Caco-2 (cell line): ENCODE measurements at places on chromosomes 3 and 15.

DNA sequence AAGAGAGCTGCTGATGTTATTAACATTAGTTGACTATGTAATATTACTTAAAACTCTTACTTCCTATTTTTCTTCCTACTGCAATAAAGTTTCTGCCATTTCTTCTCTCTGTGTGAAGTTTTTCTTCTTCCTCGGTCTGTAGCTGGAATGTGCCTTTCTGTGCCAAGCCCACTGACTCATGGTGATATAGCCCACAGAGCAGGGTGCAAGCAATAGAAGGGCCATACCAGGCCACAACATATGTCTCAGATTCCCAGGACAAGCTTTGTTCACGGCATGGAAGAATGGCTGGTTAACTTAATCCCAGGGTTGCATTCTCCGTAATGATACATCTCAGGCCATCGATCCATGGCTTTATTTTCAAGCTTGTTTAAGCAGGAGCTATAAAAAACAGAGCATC, 815.3 kb downstream of the TUSC7 start:
- DNase-seq, result no peak

- no peak for DNase-seq
Observed at GRCh38 chr15:71455107-71455506, 339.8 kb downstream of the THSD4 start.

DNA sequence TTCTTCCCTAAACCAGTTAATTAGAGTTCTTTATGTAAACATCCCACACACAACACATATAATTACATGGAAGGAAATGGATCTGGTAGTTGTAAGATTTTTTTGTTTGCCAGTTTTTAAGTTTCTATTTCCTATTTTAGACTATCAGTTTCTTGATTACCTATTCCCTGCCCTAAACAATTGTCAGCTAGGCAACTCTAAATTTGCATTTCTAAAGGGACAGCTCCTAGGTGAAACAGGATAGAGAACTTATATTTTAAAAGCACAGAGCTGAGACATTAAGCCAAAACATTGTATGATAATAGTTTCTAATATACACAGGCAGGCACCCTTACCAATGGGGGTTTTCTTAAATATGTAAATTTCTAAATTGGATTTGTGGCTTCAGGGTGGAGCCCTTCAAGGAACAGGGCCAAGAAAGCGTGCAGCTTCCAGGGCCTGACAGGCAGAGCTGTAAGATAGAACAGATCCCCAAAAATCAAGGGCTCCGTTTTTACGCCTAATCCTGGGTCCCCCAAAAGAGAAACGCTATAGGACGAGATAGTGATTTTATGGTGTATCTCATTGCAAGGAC, 8.9 kb downstream of the LEKR1 start:
- no peak for DNase-seq

DNA sequence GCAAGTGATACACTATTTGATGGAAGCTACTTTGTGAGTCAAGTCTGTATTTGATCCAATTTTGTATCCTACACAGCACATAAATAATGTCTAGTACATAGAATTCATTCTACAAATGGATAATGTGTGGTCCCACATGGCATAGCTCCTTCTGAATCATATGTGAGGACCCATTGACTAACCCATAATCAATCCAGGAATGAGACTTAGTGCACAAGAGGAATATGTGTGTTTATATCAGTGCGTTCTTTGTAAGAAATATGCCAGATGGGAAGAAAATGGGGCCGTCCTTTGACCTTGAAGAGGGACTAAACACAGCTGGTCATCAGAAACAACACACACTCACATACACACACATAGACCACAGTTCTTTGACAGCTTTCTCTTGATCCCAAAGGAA, 282.7 kb upstream of the SEMA6D start:
- no peak for DNase-seq

DNA sequence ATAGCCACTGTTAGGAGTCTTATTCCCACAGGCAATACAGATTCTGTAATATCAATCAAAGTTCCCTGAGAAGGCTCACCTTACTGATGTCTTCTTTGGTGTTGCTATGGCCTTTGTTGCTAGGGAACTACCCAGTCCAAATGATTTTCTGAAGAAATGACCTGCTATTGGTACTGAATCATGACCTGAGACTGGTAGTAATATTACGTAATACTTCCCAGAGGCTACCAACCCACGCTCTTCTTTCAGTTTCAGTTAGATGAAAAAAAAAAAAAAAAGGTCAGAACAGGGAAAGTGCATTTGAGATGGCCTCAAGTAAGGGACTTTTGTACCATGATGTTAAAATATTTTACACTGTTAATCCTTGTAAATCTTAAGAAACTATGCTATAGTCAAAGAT, 1092.5 kb upstream of the EPHA6 start:
- DNase-seq, result no peak

- no peak for DNase-seq
Observed at GRCh38 chr15:93331545-93332167, 242.6 kb upstream of the RGMA start.

- peak; percentile 31 for DNase-seq
Observed at GRCh38 chr3:32817558-32818228, at the start of gene TRIM71. Gene TRIM71 (plus strand): TSS chr3:32817997. CDS start chr3:32818081, 84 bp downstream.

DNA sequence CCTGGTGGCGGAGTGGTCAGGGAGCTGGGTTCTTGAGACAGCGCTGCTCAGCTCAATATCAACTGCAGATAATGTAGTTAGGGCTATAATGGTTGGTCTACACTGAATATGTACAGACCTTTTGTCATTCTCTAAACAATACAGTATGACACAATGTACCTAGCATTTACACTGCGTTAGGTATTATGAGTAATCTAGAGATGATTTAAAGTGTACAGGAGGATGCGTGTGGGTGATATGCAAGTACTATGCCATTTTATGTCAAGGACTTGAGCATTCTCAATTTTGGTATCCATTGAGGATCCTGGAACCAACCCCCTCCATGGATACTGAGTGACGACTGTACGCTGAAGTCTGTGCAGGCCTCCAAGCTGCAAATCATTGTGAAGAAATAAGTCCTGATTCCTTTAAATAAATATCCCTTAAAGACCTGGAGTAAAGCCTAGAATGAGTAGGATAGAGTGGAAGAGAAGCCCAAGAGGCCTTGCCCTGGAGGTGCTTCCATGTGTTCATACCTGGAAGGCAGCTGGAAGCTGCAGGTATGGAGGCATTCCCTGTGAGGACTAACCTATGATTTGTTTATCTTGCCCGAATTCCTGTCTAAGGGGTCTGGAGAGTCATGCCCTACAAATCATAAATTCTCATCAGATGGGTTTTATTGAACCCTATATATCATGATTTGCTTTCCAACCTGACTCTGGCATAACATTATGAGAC, 15.7 kb upstream of the RTP1 start:
- DNase-seq, result no peak
